ENCODE measurements at places on chromosomes 3 and 15.

DNA sequence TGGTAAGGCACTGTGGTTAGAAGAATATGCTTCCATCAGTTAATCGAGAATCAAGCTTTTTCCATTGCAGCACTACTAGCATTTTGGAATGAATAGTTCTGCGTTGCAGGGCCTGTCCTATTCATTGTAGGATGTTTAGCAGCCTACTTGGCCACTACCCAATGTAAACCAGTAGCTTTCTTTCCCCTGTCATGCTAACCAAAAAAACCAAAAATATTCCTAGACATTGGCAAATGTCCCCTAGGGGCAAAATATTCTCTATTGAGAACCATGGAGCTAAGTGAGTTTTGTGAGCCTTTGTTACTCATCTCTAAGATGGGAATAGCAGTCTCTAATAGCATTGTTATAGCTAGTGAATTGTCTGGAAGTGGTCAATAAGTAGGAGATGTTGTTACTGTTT is 187.2 kb downstream of the CADPS start:
- DNase-seq, result no peak

- DNase-seq, result no peak
Measured at GRCh38 chr15:101718896-101719295, 5.4 kb downstream of the TARS3 start.

DNA sequence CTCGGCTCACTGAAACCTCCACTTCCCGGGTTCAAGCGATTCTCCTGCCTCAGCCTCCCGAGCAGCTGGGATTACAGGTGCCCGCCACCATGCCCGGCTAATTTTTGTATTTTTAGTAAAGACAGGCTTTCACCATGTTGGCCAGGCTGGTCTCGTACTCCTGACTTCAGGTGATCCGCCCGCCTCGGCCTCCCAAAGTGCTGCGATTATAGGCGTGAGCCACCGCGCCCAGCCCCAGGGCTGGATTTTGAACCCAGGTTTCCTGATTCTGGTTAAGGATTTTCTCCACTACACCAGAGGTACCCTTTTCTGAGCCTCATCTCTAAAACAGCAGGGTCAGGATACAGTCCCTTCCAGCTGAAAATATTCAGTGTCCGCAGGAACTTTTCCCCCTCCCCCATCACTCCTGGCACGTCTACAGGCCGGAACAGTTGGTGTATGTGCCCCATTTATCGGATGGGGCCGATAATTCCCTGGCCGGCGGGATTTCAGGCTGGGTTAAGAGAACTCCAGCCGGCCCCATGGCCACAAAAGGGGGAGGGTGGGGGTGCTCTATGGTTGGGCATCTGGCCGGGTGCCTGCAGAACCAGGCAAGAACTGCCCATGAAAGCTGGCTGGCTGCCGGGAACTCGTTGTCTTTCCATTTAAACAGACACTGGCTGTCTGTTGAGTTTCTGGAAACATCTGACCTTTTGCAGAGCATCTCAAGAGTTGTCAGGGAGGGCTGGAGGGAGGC is 26.8 kb upstream of the SEMA4B start:
- DNase-seq, result no peak

DNA sequence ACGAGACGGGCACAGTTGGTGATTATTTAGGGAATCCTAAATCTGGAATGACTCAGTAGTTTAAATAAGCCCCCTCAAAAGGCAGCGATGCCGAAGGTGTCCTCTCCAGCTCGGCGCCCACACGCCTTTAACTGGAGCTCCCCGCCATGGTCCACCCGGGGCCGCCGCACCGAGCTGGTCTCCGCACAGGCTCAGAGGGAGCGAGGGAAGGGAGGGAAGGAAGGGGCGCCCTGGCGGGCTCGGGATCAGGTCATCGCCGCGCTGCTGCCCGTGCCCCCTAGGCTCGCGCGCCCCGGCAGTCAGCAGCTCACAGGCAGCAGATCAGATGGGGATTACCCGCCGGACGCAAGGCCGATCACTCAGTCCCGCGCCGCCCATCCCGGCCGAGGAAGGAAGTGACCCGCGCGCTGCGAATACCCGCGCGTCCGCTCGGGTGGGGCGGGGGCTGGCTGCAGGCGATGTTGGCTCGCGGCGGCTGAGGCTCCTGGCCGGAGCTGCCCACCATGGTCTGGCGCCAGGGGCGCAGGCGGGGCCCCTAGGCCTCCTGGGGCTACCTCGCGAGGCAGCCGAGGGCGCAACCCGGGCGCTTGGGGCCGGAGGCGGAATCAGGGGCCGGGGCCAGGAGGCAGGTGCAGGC is 318.0 kb downstream of the FGF12 start:
- DNase-seq, result no peak

GRCh38 chr3:107028086-107028485 is 349.2 kb upstream of the CCDC54 start:
- DNase-seq, result no peak

DNA sequence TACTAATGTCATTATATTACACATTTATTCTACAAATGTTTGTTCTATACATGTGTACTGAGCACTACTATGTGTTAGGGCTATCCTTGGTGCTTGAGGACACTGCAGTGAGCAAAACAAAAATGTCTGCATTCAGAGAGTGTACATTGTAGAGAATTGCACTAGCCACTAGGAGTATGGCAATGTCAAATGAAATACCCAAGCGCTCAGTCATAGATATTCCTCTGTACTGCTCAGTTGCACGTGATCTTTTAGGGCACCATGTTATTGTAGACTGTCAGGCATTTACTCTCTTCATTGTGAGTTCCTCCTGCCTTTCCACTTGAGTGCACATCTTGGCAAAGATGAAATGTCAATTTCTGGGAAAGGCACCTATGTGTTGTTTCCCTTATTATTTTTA is 36.8 kb downstream of the FNDC3B start:
- DNase-seq, result no peak

GRCh38 chr3:127238602-127239001 is 45.7 kb downstream of the PRR23E start:
- DNase-seq, result no peak

GRCh38 chr3:57093971-57094535 is 33.6 kb downstream of the SPATA12 start:
- DNase-seq, result no peak

GRCh38 chr3:94071713-94072284 is 8.9 kb downstream of the NSUN3 start:
- DNase-seq, result no peak

DNA sequence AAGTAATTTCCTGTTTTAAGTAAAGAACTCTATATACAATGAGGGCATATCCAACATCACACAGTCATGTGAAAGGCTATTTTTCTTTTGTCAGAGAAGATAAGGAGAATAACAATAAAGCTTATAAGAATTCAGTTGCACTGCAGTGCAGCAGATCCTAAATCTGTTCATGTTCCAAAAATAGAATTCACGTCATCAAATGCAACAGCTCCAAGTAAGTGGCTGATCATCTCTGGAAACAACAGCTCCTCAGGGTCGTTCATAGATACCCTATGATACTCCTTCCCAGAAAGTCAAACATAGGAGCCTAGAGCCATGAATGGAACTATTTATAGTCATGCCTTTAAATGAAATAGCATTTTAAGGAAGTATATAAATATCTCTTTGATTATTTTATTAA is 100.2 kb downstream of the FMN1 start:
- no peak for DNase-seq

GRCh38 chr3:128874481-128875180 is 4.8 kb upstream of the ACAD9 start:
- no peak for DNase-seq

- DNase-seq, result no peak
Measured at GRCh38 chr3:47778746-47779145, 2.9 kb downstream of the SMARCC1 start.

- DNase-seq, result no peak
Measured at GRCh38 chr15:42149493-42150218, 6.8 kb downstream of the PLA2G4F start.

GRCh38 chr15:83835479-83835878 is 181.6 kb downstream of the ADAMTSL3 start:
- DNase-seq, result no peak

DNA sequence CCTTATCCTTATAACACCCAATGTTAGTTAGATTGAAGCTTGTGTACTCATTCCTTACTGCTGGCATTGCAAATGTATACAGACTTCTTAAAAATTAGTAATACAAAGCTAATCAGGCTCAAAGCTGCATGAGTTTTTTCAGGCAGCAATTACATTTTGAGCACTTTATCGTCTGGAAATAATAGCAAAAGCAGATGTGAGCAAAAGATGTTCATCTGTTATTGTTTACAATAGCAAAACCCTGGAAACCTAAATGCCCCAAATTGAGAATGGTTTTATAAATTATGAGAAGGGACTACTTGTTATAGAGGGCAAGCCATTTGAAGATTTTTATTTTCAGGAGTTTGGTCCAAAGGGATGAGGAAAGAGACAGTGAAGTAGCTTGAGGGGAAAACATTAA is 126.4 kb downstream of the GADL1 start:
- DNase-seq, result no peak

DNA sequence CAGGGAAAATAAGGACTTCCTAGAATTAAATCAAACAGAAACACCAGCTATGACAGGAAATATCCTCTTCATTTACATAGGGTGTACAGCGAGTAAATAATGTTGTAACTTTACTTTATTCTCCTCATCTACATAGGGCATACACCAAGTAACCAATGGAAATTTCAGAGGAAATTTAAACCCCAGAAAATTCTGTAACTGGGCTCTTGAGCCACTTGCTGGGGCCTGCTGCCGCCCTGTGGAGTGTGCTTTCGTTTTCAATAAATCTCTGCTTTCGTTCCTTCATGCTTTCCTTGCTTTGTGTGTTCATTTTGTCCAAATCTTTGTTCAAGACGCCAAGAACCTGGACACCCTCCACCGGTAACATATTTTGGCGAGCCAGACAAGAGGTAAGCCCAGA is 990.4 kb upstream of the CADM2 start:
- DNase-seq, result no peak

GRCh38 chr3:146390957-146391356 is 78.4 kb downstream of the PLSCR2 start:
- no peak for DNase-seq

GRCh38 chr3:52028572-52028971 is 27.8 kb downstream of the DUSP7 start:
- DNase-seq, result no peak

DNA sequence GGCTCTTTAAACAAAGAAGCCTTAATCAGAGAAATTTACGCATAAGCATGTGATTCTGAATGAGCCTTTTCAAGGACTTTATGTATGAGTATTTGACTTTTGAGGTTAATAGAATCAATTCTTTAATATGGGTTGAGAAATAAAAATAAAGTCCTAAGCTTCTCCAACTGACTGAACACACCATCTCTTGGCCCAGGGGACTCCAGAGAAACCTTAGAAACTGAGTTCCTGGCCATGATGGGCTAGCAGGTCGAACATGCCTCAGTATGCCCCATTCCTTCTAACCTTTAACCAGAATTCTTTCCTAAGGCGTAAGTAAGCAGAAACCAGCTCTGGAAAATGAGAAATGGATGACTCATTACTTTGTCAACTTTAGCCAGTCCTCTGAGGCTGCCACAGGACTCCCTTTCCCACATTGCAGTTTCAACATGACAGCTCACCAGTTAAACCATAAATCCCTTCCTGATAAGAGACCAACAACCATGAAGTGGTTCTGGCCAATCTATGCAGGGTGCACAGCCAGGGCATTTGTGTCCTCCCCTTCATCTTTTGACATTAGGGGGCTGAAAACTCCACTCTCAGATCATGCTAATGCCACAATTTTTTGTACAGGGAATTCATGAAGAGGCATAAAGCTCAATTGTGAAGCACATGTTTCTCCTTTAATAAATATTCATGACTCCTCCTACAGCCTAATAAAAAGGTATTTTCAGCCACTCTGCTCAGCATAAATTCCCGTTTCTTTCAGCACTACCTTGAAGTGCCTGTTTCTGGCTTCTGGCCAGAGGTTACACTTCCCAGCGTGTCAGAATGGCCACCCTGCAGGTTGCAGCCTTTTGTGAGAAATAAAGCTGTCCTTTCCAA is 33.3 kb downstream of the TM4SF18 start:
- no peak for DNase-seq

DNA sequence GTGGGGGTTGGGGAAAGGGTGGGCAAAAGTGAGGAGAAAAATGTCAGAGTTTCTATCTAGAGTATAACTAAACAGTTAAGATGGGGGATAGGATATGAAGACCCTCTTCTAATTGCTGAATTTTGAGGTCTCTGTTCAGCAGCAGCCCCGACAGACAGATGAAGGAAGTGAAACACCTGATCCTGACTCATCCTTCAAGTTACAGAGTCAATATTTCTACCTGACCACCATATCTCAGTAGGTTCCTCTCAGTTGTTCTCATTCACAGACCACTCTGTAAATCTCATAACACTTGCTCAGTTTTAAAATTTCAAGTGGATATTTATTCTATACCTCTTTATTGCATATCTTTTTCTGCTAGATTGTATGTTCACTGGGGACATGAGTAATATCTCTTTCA is 69.5 kb downstream of the CCDC54 start:
- DNase-seq, result no peak

DNA sequence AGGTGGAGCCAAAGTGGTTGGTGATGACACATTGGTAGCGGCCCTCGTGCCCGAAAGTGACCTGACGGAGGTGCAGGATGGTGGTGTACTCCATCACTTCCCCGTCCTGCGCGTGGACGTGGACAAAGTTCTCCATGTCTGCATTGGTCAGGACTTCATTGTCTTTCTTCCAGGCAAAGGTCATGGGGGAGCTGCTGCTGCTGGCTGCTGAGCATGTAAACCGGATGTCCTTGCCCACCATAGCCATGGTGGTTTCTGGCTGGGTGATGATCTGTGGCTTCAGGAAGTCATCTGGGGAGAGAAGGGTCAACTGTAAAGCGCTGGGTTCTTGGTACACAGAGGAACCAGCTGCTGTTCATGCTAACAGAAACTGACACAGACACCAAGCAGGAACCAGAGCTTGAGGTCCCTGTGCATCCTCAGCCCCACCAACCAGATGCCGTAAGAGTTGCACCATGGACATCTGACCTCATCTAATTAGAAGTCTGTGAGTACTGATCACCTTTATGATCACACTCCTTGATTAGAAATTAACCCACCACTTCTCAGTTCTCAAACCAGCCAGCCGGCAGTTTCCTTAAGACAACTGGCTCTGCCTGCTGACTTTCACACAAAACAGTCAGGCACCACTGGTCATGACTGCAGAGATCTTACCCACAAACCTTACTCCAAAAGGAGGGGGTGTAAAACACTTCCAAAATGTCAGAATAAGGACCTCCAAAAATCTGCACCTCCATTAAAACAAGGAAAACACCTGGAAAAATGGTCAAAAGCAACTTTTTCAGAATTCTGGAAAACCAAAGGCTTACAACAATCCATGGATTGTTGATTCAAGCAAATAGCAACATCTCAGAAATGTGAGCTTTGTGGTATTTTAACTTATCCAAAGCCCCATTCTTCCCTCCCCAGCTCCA is 114.6 kb downstream of the LRIG1 start:
- DNase-seq, result no peak

DNA sequence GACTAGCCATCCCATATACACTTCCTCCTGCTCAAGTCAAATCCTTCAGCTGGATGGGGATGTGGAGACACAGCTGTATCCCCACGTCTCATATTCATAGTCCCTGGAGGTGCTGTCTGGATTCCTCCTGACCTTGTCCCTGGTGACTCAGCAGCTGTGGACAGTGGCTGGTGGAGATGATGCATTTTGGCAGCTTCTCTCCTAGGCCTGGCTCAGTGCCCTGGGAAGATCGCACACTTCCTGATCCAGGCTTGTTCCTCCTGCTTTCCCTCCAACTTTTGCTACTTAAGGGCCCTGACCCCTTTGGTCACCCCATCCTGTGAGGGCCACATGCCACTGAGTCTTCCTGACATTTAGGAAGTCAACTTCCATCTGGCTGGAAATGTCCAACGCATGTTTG is 44.4 kb downstream of the ADAMTSL3 start:
- no peak for DNase-seq

GRCh38 chr3:11661827-11662226 is 18.1 kb upstream of the VGLL4 start:
- no peak for DNase-seq

All from activated CD4-positive, alpha-beta T cell treated with anti-CD3 and anti-CD28 coated beads, Interleukin-2, amount 50 U/mL, for 1 hour (primary cell).